ENCODE measurements at places on chromosomes 2 and 18.

GRCh38 chr2:157229572-157229971, 27.9 kb upstream of the GALNT5 start:
- no peak for DNase-seq

- DNase-seq, result no peak
Observed at GRCh38 chr18:69447886-69448285, 47.2 kb downstream of the DOK6 start.

GRCh38 chr18:57846258-57846657, 43.1 kb upstream of the ATP8B1 start:
- no peak for DNase-seq

DNA sequence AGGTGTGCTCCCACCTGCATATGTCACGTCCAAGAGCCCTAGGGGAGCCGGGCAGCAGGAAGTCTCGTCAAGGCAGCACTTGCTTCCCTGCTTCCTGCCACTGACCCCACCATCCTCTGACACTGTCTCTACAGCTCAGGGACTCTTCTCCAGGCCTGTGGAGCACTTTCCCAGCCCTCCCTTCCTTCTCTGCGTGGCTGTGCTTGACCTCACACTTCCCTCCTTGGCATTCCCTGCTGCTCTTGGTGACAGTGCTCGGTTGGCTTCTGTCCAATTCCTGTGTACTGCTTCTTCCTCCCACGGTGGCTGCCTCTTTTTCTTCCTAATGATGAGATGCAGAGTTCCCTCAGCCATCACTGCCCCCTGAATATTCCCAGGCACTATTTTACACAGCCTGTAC, 2.8 kb downstream of the CIDEA start:
- no peak for DNase-seq

GRCh38 chr2:142037744-142038143, 93.1 kb downstream of the LRP1B start:
- DNase-seq, result no peak

DNA sequence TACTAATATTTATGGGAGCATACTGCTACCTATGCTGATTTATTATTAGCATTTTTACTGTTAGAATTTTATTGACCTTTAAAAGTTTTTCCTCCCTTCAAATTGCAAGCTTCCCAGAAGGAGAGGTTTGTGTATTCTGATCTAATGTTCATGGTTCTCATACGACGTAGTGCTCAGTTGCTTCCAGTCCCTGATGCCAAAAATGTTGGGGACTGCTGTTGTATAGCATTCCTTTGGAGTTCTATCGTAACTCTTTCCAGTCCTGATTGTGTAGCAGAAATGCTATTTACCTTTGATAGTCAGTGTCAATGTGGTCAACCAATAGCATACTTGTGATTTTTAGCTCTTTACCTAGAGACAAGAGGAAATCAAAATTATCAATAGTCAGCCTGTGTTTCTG, 69.5 kb upstream of the ZSWIM2 start:
- no peak for DNase-seq

GRCh38 chr2:223697892-223698645, 95.9 kb upstream of the SCG2 start:
- no peak for DNase-seq

All from NCI-H2081 treated with DMSO at 0.1 percent for 48 hours (cell line).